ENCODE measurements at places on chromosomes 12 and 14.

- peak; percentile 2 for DNase-seq
Observed at GRCh38 chr12:71045781-71046180, 112.0 kb downstream of the TSPAN8 start.

DNA sequence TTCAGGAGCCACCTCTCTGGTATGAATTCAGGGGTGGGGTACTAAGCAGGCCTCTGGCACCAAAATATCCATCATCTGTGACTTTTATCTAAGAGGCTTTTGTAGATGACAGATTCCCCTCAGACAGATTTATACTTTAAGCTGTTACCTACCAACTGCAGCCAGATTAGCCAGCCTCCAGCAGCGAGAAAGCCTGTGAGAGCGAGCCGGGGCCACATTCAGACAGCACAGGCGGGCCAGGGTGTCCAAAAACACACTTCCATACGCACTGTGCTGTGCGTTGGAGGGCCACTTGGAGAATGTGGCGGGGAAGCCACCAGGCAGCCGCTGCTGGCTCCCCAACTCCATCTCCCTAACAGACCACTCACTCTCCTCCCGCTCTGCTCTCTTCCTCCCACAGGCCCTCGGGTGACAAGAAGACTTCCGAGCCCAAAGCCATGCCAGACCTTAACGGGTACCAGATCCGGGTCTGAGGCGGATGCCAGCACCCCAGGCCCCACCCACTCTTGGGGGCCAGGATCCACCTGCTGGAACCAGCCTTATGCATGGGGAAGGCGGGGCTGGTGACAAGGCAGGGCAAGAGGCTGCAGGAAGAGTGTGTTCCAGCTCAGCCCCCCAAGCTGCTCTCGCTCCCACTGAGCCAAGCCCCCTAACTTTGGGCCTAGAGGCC is 17.4 kb downstream of the VASH1 start:
- DNase-seq: no peak

GRCh38 chr12:51910168-51910567 is 2.9 kb downstream of the ACVRL1 start:
- DNase-seq: no peak

GRCh38 chr12:130988261-130988660 is 34.6 kb downstream of the ADGRD1 start:
- DNase-seq: no peak

DNA sequence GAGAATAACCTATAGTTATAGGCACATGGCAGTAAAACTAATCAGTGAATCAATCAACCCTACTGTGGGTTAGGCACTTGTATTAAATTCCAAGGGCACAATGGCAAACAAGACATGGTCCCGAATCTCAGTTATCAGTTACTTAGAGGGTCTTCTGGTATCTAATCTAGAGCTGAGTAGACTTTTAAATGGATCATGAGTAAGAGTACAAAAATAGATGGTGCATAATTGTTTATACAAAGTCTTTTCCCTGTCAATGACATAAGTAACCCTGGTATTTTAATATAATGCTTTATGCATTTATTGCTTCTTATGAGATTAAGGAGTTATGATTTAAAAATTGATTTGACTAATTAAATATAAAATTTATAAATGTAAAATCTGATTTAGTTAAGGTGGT is 23.0 kb upstream of the KCNJ8 start:
- DNase-seq: peak; percentile 6

- peak; percentile 81 for DNase-seq
Observed at GRCh38 chr12:42090899-42091298, 53.8 kb downstream of the GXYLT1 start.

DNA sequence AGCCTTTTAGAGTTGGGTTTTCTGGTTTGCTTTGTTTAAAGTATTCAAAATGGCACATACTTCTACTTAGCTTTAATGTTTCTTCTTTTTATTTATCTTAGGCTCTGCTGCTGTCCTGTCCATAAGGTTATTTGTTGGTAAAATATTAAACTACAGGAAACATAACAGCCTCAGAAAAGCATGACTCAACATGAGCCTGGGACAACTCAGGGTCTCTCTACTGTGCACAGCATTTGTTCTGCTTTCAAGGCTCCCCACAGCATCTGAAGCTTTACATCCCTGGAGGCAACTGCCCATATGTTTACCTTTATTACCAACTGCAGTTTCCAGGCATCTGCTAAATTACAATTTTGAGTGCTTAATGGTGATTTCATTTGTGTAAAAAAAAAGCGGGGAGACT is 954.2 kb upstream of the FBXO33 start:
- DNase-seq: no peak

DNA sequence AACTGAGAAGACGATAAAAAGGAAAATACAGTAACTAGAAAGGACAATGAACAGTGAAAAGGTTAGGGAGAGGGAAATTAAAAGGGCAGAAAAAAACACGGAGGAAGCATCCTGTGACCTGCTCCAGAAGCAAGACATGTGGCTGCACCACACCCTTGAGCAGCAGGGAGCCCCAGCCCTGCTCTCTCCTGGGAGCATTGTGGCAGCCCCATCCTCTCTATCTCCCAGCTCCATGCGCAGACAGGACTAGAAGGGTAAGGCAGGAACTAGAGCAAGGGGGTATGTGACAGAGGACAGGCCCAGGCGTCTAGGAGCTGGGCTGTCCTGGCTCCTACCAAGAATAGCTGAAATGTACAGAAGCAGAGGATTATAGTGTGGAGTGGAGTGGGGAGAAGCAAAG is 38.6 kb upstream of the SMUG1 start:
- no peak for DNase-seq

GRCh38 chr14:35341751-35342488 is 49.7 kb downstream of the PSMA6 start:
- DNase-seq: peak; percentile 89

GRCh38 chr12:45517381-45517780 is 212.1 kb upstream of the ARID2 start:
- no peak for DNase-seq

DNA sequence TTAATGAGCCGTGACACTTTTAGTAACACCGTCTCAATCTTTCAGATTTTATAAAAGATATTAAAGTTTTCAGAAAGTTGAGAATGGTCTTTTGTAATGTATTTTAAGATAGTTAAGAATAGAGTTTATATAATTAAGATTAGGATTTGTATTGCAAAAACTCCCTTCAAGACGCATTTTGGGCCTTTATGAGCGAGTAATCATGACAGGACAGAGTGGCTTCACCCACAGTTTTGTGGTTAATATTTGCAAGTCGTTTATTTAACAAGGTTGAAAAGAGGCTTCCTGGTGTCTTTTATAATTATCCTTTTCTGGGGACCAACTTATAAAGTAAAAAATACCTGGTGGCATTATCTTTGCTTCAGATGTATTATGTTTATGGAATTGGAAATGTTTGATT is 44.0 kb downstream of the TRAF3 start:
- no peak for DNase-seq

GRCh38 chr12:84767079-84767478 is 145.5 kb downstream of the SLC6A15 start:
- DNase-seq: peak; percentile 40

DNA sequence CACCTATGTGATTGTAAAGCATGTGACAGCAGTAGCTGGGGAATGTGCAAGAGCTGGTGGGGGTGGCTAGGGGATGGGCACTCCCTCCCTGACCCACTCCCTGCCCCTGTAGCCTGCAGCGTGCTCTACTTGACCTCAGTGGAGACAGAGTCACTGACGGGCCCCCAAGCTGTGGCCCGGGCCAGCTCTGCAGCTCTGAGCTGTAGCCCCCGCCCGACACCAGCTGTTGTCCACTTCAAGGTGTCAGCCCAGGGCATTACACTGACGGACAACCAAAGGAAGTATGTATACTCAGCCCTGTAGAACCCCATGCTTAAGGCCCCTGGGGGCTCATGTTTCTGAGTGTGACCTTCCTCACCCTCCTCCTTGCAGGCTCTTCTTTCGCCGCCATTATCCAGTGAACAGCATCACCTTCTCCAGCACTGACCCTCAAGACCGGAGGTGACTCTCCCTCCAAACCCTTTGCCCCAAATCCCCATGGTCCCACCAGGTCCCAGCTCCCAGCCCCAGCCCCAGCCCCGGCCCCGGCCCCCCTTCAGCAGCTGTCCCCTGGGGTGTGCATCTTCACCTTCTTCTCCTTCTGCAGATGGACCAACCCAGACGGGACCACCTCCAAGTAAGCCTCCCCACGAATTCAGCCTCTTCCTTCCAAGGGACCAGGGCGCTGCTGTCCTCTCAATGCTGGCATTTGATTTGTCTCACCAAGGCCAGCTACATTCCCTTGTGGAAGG is 13.3 kb downstream of the TNS2 start:
- DNase-seq: no peak

DNA sequence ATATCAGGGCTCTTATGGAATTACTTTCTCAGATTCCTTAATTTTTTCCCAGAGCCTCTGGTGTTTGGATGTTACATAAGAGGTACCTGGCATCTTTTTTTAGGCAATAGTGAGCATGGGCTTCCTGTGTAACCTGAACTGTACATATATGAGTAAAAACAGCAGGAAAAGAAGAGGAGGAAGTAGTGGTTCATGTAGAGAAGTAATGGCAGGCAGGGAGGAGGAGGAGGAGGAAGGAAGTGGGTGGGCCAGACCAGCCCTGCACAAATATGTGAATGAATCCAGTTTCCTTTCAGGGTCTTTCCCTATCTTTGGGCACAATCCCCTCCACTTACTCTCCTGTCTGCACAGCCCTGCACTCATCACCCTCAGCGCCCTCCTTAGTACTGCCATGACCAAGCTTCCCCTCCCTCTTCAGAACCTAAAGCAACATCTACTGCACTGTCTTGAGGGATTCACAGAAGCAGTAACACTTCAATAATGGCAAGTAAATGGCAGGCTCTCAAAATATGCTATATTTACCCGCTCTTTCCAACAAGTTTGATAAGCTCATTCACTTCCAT is 40.9 kb upstream of the GSG1 start:
- DNase-seq: no peak

GRCh38 chr12:25283006-25283405 is 32.3 kb upstream of the KRAS start:
- no peak for DNase-seq

- DNase-seq: no peak
Observed at GRCh38 chr14:32786886-32787285, 151.8 kb upstream of the NPAS3 start.

DNA sequence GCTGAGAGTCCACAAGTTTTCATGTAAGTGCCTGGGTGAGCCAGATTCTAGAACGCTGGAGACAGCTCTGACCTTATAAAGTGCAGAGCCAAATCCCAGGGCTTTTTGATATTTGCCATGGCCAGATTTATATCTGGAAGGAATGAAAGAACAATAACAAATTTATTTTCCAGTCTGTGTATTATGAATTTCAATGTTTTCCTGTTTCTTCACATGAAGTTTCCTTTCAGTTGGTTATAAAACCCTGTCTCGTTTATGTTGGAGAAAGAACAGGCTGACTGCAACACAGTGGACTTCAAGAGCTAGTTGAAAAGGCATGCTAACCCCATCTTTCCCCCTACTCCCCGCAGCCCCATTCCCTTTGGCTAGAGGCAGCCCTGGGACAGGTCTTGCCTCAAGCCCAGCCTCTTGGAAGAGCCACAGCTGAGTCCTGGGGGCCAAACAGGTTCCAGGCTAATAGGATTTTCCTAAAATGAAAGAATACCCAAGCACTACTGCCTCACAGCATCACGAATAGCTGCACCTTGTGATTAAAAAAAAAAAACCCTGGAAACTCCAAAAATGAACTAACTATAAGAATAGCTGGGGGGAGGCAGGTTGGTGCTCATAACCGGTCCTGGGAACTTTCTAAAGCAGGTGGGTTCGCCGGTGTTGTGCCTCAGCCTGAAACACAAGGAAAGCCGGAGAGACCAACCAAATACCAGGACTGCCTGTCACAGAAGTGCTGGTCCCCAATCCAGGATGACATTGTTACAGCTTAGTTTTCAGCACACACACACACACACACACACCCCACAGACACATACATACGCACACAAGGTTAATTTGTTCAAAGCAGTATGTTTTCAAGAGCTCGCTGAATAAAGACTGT is 1.5 kb downstream of the FBLN5 start:
- peak; percentile 38 for DNase-seq

GRCh38 chr14:105335735-105336476 is 21.4 kb downstream of the PACS2 start:
- DNase-seq: no peak

- peak; percentile 69 for DNase-seq
Observed at GRCh38 chr12:13233830-13234641, 37.5 kb downstream of the EMP1 start.

- peak; percentile 63 for DNase-seq
Observed at GRCh38 chr12:6326316-6327228, 15.3 kb downstream of the TNFRSF1A start.

DNA sequence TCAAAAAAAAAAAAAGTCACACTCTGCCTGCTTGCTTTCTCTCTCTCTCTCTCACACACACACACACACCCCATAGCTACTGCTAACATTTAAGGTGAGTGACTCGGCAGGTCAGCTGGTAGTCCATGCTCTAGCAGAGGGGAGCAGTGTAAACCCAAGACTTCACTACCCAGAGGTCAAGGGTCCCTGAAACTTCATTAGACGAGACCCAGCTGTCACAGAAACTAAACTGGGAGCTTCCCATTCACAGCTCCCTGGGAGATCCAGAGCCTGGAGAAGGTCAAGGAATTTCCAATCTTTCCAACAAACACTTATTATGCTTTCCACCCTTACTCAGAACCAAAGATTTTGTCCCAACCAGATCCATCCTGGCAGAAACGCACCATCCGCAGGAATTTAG is 33.2 kb downstream of the CKAP4 start:
- DNase-seq: no peak

DNA sequence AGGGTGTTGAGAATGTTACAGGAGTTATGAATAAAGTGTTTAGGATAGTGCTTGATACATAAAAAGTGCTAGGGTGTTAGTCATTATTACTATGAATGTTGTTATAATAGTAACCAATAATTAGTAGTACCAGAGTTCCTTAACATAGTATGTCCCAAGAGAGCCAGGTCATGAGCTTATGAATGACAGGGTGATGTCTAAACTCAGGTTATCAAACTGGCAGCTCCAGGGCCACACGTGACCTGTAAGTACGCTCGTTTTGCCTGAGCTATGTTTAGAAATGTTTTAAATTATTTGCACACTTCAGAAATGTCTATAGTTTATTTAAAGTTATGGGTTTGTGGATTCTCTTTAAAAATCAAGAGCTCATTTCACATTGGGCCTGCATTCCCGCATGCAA is 14.1 kb upstream of the GRIP1 start:
- DNase-seq: no peak

DNA sequence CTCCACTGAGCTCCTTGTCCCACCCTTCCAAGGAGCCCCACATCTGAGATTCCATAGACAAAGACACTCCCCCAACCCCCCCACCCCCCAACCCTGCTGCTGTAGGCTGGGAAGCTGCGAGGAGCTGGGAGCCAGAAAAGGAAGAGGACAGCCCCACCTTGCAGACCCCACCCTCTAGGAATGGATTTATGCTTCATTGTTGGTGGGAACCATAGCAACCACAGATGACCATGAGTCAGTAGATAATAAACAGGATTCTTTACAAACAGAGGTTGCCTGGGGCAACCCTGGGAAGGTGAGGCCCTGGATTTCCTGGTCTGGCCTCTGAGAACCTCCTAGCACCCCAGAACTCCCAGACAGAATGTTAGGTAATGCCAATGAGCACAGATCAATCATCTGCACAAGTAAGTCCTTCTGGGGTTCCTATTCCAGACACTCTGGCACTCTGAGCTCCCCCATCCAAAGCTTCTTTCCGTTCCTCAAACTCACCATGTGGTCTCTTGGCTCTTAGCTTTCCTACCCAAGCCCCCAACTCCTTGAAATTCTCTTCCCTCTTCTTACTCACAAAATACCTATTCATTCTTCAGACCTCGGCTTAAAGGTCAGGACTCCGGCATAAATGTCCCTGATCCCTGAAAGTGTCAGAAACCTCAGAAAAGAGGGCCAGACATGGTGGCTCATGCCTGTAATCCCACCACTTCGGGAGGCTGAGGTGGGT is 15.2 kb upstream of the PLEKHG6 start:
- peak; percentile 81 for DNase-seq
